ENCODE measurements at places on chromosomes 6 and 20.

DNA sequence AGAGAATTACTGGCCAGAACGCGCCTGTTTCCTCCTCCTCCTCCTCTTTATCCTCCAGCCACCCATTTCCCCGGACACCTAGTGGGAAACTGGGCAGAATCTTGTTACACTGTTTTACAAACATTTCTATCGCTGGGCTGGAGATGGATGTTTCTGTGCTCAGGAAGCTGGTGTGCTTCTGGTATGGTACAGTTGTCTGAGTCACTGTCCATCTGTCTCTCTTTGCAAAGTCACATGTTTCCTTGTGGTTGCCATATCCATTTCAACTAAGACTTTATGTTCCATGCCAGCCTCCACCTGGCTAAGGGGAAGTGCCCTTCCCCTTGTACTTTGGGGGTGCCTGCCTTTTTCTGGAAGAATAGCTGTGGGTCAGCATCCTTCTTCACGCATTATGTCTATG is 52.9 kb upstream of the SLC22A16 start:
- DNase-seq = no peak

GRCh38 chr6:148520109-148520841 is 177.6 kb downstream of the SASH1 start:
- no peak for DNase-seq

GRCh38 chr6:84847390-84848160 is 83.2 kb upstream of the TBX18 start:
- no peak for DNase-seq

DNA sequence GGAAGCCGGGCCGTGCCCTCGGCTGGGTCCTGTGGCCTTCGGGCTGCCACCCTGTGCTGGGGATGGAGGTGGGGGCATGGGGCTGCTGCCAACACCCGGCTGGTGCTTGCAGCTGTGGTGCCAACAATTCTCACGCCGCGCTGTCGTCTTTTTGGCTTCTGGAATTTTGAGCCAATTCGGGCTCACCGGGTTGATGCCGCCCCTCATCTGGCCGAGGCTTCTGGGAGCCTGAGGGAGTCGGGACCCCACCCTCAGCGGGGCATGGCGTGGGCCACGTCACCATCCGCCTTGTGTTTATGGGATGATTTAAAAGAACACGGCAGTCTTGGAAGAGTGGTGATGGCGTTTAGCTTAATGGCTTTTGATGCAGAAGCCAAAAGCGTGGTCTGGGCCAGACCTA is 8.7 kb upstream of the NPBWR2 start:
- no peak for DNase-seq

- DNase-seq = no peak
Observed at GRCh38 chr6:92568541-92568940, 850.8 kb downstream of the EPHA7 start.

DNA sequence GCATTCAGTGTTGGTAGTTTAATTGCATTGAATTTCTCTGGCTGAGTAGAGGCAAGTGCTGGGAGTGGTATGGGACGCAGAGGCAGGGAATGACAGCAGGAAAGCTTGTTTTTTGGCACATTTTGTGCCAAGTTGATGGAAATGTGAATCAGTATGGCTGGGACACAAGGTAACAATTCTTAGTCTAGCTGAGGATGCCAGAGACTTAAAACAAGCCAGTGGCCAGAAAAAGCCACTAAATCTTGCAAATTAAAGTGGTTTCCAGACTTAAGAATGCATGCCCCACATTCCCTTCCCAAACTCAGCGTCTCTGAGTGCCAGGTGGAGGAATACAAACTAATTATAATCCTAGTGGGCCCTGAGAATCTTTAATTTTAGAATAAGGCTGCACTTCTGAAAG is 35.9 kb downstream of the PPARD start:
- DNase-seq = no peak

DNA sequence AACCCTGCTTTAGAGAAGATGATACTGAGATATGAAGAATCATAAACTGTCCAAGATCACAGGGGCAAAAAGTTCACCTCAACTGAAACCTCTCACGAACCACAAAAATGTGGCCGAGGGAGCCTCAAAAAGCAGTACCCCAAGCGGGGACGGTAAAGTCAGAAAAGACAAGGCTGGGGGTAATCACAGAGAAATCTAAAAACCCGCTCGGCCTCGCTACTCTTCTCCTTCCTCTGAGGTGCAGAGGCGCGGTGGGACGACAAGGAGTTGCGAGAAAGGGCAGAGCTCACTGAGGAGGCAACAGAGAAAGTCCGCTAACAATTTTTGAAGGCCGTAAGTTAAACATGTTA is 356 bp upstream of the IRAK1BP1 start:
- no peak for DNase-seq

GRCh38 chr6:12111363-12111670 is 99.2 kb downstream of the HIVEP1 start:
- no peak for DNase-seq

- DNase-seq = no peak
Observed at GRCh38 chr6:161268531-161269210, 5.2 kb downstream of the AGPAT4 start.

GRCh38 chr6:42193491-42193894 is 1.3 kb downstream of the GUCA1B start:
- no peak for DNase-seq

GRCh38 chr6:170403451-170403850 is 96.9 kb downstream of the FAM120B start:
- DNase-seq = no peak

- DNase-seq = no peak
Observed at GRCh38 chr20:51284176-51284575, 258.3 kb downstream of the NFATC2 start.

DNA sequence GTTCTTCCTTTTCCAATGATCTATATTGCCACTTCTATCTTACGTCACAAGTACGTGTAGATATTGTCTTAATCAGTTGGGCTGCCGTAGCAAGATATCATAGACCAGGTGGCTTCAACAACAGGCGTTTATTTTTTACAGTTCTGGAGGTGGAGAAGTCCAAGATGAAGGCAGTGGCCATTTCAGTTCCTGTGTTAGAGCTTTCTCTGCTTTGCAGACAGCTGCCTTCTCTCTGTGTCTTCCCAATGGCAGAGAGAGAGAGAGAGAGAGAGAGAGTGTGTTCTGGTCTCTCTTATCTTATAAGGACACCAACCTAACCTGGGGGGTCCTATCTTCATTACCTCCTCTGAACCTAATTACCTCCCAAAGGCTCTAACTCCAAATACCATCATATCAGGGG is 8.3 kb downstream of the HSF2 start:
- DNase-seq = no peak

DNA sequence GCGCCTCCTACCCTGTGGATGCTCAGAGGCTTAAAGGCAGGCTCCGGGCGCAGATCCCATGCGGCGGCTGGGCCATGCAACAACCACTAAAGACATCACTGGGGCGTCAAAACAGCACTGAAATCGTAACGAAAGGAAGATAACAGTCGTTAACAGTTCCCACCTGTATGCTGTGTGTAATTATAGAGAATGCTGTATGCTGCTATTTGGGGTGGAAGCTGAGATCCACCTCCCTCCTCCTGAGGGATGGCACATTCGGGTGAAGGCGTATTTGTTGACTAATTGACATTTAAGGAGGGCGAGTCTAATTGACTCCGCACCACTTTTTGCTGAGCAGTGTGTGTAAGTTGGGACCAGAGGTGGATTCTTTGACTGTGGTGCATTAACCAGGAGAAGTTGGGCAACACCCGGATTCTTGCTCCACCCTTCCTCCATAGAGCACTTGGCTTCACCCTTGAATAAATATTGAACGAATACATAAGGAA is 687 bp downstream of the SLC35A1 start:
- no peak for DNase-seq

DNA sequence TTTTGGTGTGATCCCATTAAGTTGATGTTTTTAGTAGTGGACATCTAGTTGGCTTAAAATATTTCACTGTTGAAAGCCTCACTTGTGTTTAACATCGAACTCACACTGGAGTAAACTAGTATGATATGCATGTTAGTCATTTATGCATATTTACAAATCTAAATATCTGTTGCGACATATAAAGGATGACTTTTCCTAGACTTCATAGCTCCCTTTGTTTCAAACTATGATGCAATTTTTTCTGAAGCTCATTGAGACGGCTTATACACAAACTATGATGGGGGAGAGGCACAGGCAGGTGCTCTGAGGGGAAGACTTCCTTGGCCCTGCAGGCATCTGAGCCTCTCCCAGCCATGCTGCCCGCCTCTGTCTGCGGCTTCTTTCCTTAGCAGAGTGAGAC is 11.8 kb upstream of the FOXC1 start:
- DNase-seq = no peak

GRCh38 chr6:33492093-33492492 is 37.7 kb downstream of the ZBTB9 start:
- no peak for DNase-seq

- no peak for DNase-seq
Observed at GRCh38 chr20:32622585-32623468, 37.7 kb upstream of the NOL4L start.
